ENCODE measurements at places on chromosomes 6 and 20.

DNA sequence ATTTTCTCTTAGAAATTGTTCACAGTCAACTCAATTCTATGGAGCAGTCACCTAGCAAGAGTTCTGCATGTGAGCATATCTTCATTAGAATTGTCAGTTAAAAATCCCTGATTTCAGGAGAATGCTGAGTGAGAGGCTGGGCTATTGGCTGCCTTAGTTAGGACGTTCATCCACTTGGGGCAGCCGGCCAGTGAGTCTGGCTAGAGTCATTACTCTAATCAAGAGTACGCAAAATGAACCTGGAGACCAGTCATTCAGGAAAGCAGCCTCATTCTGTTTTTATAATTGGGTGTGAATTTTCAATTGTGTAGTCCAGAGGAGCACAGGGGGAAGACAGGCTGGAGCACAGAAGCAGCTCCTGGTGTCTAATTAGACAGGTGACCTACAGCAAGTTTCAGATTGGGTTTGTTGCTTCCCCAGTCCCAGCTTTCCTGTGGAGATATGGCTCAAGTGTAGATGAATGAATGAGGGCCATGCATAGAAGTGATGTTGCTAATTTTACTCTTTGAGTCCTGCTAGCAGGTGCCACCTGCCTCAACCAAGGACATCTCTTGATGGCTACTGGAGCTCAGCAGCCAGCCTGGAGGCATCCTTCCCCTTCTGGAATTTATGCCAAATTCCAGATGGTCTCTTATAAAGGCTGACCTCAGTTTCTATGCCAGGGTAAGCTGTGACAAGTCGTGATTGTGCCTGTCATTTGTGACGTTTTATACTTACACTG is 265.7 kb downstream of the NKAIN2 start:
- no peak for DNase-seq

DNA sequence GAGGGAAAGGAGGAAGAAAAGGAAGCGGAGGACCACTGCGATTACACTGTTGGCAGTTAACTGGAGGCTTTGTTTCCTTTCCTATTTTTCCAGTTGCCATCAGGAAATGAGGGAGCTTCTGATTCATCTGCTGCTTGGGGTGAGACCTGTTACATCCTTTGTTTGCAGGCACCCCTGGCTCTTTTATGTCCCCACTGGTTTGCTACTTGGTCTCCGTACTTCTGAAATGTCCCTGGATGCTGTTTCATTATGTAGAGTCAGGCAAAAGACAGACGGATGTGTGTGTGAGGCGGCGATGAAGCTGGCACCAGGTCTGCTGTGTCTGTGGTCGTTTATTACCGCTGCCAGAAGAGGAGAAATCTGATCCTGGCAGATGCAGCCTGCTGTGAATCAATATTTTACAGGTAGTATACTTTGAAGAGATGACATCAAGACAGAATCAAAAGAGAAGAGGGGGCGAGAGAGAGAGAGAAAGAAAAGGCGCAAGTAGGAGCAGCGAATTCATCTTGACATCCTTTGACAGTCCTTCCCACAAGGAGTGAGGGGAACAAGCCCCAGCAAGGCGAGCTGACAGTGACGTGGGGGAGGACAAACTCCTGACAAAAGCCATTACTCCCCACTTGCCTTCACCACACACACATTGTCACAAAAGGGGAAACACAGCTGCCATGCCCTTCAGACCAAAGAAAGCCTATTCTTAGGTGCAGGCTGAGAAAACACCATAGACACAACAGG is 145.9 kb upstream of the FBXL4 start:
- no peak for DNase-seq

GRCh38 chr6:166032366-166033200 is 135.1 kb downstream of the TBXT start:
- no peak for DNase-seq

- no peak for DNase-seq
These were observed 4.3 kb downstream of the TNNC2 start for GRCh38 chr20:45822857-45823256.

- DNase-seq = no peak
These were observed 76.6 kb upstream of the TOX2 start for GRCh38 chr20:43837856-43838702.

- no peak for DNase-seq
These were observed 129.0 kb upstream of the JARID2 start for GRCh38 chr6:15116889-15117288.

DNA sequence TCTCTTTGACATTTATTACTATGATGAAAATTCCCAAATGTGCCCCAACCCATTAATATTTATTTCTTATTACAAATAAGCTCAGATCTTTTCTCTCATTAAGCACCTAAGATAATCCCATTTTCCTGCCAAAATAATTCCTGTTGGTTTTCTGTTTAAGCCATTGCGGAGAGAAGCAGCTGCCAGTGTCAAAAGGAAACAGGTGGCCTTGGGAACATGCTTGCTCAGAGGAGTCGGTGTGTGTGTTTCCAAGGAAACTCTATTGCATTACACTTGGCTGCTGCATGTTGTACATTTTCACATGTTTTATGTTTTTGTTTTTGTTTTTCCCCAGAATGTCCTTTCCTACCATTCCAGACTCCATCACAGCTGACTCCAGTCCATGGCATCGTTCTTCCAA is 56.4 kb downstream of the CD24 start:
- no peak for DNase-seq

- no peak for DNase-seq
These were observed 28.5 kb upstream of the CITED2 start for GRCh38 chr6:139402876-139403386.

DNA sequence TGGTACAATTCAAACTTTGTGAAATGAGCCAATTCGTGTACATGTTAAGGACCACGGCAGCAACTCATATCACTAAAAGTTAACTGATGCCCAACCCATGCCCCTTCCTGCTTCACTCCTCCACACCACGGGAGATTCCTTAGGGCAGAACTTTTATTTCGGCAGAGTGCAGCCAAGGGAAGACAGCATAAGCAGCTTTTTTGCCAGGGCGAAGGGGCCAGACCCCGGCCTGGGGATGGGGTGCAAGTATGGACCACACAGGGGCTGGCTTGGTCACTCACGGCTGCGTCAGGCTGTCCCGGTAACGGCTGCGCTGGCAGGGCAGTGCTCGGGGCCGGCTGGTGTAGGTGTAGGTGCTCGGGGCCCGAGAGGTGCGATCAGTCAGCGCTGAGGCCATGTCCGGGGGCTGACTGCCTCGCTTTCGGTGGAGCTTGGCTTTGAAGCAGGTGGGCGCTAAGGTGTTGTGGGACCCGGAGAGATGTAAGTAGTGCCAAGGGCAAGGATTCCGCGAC is 792 bp downstream of the RSPH3 start:
- DNase-seq = no peak

- no peak for DNase-seq
These were observed 91.1 kb upstream of the HIVEP1 start for GRCh38 chr6:11921017-11921438.

- DNase-seq = no peak
These were observed 73.1 kb downstream of the AGPAT4 start for GRCh38 chr6:161200610-161201370.

GRCh38 chr6:133242637-133243585 is 1.8 kb downstream of the EYA4 start:
- DNase-seq = no peak

All from stimulated activated naive CD8-positive, alpha-beta T cell treated with anti-CD3 and anti-CD28 coated beads, Interleukin-15, Interleukin-2, amounts not matched to agents 100 U/mL and 50 U/mL, for 24 hours (primary cell).